Caco-2 (cell line): ENCODE measurements at places on chromosomes 1 and 21. TPM values are rescaled to one million over a fixed set of nuclear protein-coding genes. Genes with fewer than 3 reads are reported as not detected.

GRCh38 chr1:61741711-61742619, at the start of gene PATJ:
Gene PATJ, plus strand, starts transcription at chr1:61742480. Its CDS starts 20,413 bp downstream, at chr1:61762893.
- DNase-seq: peak; percentile 86
- H3K4me3 ChIP-seq: peak within 1 kb of the TSS; percentile 46
- peaks cover 22% of the 10 kb centered on the region for H3K4me1 ChIP-seq
- peak within 1 kb of the TSS; percentile 87 for H3K27ac ChIP-seq
- H3K36me3 ChIP-seq: no peaks in the 10 kb centered on the region
- no peaks in the 10 kb centered on the region for H3K27me3 ChIP-seq

DNA sequence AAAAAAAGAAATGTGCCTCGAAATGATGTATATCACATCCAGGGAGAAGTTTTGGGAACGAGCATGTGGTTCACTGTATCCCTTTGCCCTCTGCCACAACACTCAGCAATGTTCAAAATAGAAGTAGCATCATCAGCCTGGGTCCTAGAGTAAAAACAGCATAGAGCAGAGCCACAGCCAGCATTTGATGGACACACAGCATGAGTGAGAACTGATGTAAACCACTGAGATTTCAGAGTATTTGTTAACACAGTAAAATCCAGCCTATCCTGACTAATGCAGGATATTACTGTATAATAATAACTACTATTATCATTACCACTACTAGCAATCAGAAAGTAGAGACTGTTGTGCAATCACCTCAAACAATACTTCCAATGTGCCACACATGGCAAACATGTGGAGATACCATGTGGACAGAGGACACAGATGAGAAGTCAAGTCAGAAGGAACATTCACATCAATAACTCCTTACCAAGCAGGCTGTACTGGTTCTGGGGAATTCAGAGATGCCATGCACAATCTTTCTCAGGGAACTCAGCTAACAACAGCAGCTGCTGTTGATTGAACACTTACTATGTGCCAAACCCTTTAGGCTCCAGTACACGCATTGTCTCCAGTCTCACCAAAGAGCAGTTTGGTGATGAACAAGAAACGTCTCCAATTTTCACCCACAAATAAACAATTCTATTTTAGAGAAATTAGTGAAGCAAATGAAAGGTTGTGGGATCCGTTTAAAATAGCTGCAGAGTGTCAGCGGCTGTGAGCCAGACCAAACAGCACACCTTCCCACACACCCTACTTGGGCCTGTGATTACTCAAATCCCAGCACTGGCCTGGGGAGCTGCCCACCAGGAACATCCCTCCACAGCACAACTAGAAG, 16.6 kb upstream of the GFI1 start:
- H3K27me3 ChIP-seq: no peaks in the 10 kb centered on the region
- no peak overlapping the region for H3K4me3 ChIP-seq
- no peaks in the 10 kb centered on the region for H3K4me1 ChIP-seq
- H3K36me3 ChIP-seq: no peaks in the 10 kb centered on the region
- DNase-seq: no peak

DNA sequence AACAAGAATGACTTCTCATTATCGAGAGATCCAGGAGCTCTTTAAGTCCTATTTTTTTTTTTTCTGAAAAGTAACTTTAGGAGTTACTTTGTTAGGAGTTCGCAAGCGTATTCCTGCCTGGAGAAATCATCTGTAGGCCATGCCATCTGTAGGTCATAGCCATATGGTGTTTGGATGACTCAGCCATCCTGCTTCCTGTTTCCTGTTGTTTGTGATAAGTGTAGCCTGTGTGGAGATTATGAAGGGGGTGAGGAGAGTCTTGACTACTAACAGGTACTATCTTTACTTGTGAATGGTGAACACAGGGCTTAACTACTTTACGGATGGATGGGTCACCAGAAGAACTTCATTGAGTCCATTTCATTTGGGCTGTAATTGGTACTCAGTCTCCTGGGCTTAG, 327.2 kb downstream of the PTPRU start:
- H3K27me3 ChIP-seq: no peaks in the 10 kb centered on the region
- H3K4me1 ChIP-seq: no peaks in the 10 kb centered on the region
- no peak overlapping the region for H3K4me3 ChIP-seq
- H3K27ac ChIP-seq: no peak overlapping the region
- H3K36me3 ChIP-seq: no peaks in the 10 kb centered on the region
- DNase-seq: no peak

- DNase-seq: no peak
- H3K27ac ChIP-seq: no peak overlapping the region
- no peak overlapping the region for H3K4me3 ChIP-seq
- no peaks in the 10 kb centered on the region for H3K36me3 ChIP-seq
- H3K4me1 ChIP-seq: no peaks in the 10 kb centered on the region
These were observed 24.7 kb upstream of the IGSF5 start for GRCh38 chr21:39720126-39720778.

DNA sequence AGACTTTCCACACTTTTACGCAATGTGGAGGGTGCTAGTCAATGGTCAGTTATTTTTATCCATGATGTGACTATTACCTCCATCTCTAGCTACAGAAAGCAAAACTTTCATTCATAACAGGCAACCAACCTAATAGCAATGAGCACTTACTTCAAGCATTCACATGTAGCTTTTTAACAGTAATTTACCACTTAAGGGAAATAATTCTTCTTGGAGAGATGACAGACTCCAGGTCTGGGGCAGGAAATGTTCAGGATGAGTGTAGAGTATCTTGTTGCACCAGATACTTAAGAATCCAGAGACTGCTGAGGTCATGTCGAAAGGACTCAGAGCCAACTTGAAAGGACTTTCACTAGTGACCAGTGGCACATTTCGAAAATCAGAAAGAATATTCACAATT, 347.6 kb downstream of the CHRM3 start:
- no peaks in the 10 kb centered on the region for H3K4me1 ChIP-seq
- no peaks in the 10 kb centered on the region for H3K36me3 ChIP-seq
- no peak overlapping the region for H3K27ac ChIP-seq
- H3K4me3 ChIP-seq: no peak overlapping the region

- no peaks in the 10 kb centered on the region for H3K27me3 ChIP-seq
- H3K4me1 ChIP-seq: no peaks in the 10 kb centered on the region
- no peak overlapping the region for H3K4me3 ChIP-seq
- no peak overlapping the region for H3K27ac ChIP-seq
These were observed 2.8 kb downstream of the DDOST start for GRCh38 chr1:20658166-20658915.

GRCh38 chr1:28111157-28111556, 22.7 kb upstream of the EYA3 start:
- no peak overlapping the region for H3K27ac ChIP-seq
- no peak overlapping the region for H3K4me3 ChIP-seq
- no peaks in the 10 kb centered on the region for H3K4me1 ChIP-seq

DNA sequence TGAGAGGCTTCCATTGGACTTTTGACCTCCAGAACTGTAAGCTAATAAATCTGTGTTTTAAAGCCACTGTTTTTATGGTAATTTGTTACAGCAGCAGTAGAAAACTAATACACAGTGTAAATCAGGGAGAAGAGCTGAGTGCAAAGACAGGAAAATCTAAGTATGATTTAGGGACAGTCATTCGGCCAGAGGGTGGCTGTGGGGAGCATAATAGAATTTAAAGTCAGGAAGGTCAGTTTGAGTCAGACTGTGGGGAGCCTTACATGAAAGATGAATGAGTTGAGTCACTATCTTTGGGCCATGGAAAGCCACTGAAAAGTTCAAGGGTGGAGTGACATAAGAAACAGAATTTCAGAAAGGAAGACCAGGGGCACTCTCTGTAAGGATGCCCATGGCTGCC, 52.4 kb upstream of the SSX2IP start:
- no peaks in the 10 kb centered on the region for H3K27me3 ChIP-seq
- no peaks in the 10 kb centered on the region for H3K36me3 ChIP-seq
- H3K4me3 ChIP-seq: no peak overlapping the region
- no peaks in the 10 kb centered on the region for H3K4me1 ChIP-seq

GRCh38 chr1:113859478-113860175, 11.9 kb downstream of the PTPN22 start:
- no peak overlapping the region for H3K4me3 ChIP-seq
- H3K4me1 ChIP-seq: no peaks in the 10 kb centered on the region
- DNase-seq: no peak
- H3K27ac ChIP-seq: no peak overlapping the region
- H3K27me3 ChIP-seq: no peaks in the 10 kb centered on the region

DNA sequence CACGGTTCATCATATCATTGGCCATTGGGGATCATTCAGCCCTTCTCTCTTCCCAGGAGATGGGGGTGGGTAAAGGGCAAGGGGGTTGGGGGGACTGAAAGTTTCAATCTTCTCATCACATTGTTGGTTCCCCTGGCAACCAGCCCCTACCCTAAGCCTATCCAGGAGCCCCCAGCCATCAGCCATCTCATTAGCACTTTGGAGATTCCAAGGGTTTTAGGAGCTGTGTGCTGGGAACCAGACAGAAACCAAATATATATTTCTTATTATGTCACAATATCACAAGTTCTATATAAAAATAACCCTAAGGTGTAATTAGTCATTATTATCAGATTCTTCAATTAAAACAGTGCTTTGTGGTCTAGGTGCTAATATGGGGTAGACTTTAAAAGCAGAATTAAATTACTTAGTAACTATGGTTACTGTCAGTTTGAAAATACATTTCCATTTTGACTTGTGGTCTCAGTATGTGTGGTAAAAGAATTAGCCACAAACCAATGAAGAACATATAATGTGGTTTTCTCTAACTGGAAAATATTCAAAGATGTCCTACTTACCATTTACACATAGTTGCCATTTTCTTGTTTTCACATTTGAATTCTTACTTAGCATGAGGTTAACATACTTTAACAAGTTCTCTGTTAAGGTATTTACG, 28.1 kb downstream of the IL23R start:
- H3K4me3 ChIP-seq: no peak overlapping the region
- H3K36me3 ChIP-seq: no peaks in the 10 kb centered on the region
- no peaks in the 10 kb centered on the region for H3K27me3 ChIP-seq
- H3K4me1 ChIP-seq: no peaks in the 10 kb centered on the region; the same call in 1 of the 2 replicates
- H3K27ac ChIP-seq: no peak overlapping the region
- no peak for DNase-seq

GRCh38 chr1:20402585-20403422, 83.2 kb downstream of the CAMK2N1 start:
- no peak overlapping the region for H3K27ac ChIP-seq
- H3K36me3 ChIP-seq: no peaks in the 10 kb centered on the region
- no peak overlapping the region for H3K4me3 ChIP-seq
- no peaks in the 10 kb centered on the region for H3K27me3 ChIP-seq
- peak; percentile 13 for DNase-seq

DNA sequence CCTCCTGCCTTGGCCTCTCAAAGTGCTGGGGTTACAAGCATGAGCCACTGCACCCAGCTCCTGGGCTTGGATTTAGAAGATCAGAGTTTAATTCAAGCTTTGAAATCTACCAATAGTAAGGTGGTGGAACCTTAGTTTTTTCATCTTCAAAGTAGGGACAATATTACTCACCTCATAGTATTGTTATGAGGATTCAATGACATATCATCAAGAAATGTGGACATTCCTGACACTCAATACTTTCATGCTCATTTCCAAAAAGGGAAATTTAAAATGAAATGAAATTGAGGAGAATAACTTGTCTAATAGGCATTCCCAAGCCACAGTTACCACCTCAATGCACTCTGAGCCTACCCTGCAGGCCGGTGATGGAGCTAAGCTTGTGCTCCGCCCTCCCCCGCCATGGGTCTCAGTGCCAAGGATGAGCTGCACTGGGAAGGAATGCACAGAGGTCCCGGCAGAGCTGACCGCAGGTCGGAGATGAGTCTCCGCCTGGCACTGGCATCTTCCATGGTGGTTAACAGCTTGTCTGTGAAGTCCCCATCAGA, 56.5 kb upstream of the BCAR3 start:
- no peaks in the 10 kb centered on the region for H3K36me3 ChIP-seq
- H3K4me3 ChIP-seq: no peak overlapping the region
- H3K27ac ChIP-seq: no peak overlapping the region
- no peak for DNase-seq
- H3K27me3 ChIP-seq: no peaks in the 10 kb centered on the region
- H3K4me1 ChIP-seq: no peaks in the 10 kb centered on the region

GRCh38 chr1:17081439-17081838, 27.6 kb upstream of the SDHB start:
- no peak overlapping the region for H3K27ac ChIP-seq
- DNase-seq: no peak
- H3K27me3 ChIP-seq: no peaks in the 10 kb centered on the region
- no peak overlapping the region for H3K4me3 ChIP-seq

- H3K27ac ChIP-seq: no peak overlapping the region
- no peaks in the 10 kb centered on the region for H3K4me1 ChIP-seq
- no peaks in the 10 kb centered on the region for H3K27me3 ChIP-seq
- no peaks in the 10 kb centered on the region for H3K36me3 ChIP-seq
- no peak overlapping the region for H3K4me3 ChIP-seq
- DNase-seq: no peak
These were observed 22.3 kb downstream of the KCND3 start for GRCh38 chr1:111967067-111967690.

GRCh38 chr1:118902711-118903191, 85.4 kb downstream of the TBX15 start:
- H3K4me3 ChIP-seq: no peak overlapping the region
- no peaks in the 10 kb centered on the region for H3K36me3 ChIP-seq
- no peak overlapping the region for H3K27ac ChIP-seq
- no peaks in the 10 kb centered on the region for H3K27me3 ChIP-seq
- no peak for DNase-seq
- no peaks in the 10 kb centered on the region for H3K4me1 ChIP-seq

GRCh38 chr1:59136541-59137275, 160.2 kb upstream of the FGGY start:
- no peaks in the 10 kb centered on the region for H3K27me3 ChIP-seq
- H3K4me1 ChIP-seq: no peaks in the 10 kb centered on the region; the same call in none of the 2 replicates
- H3K36me3 ChIP-seq: no peaks in the 10 kb centered on the region

DNA sequence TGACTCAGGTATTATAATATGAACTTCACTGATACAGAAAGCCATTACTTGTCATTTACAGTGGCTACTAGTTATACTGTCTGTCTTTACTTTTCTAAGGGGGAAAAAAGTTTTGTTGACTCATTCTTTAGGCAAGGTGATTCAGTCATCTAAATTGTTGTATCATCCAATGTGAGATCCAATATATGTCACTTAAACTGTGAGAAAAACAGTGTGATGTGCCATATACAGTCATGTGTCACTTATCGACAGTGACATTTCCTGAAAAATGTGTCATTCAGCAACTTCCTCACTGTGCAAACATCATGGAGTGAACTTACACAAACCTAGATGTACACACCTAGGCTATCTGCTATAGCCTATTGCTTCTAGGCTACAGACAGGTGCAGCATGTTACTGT, 57.6 kb downstream of the KCNK2 start:
- H3K4me1 ChIP-seq: no peaks in the 10 kb centered on the region
- H3K27me3 ChIP-seq: no peaks in the 10 kb centered on the region
- H3K36me3 ChIP-seq: no peaks in the 10 kb centered on the region
- no peak overlapping the region for H3K4me3 ChIP-seq
- DNase-seq: no peak
- no peak overlapping the region for H3K27ac ChIP-seq

Gene PIAS3
- total RNA-seq: 20.3 and 22.0 TPM in 2 replicates

Gene LCK
- total RNA-seq: 0.39 TPM in 1 of 2 replicates, not detected in the other

Gene WNT9A
- 0.32 and 0.68 TPM in 2 replicates for total RNA-seq

Gene PIK3R3
- 2.2 and 3.6 TPM in 2 replicates for total RNA-seq

Gene TNFRSF8
- not detected in 2 replicates for total RNA-seq

Gene SPRR1B
- not detected in 2 replicates for total RNA-seq

Gene AMY1A
- total RNA-seq: not detected in 2 replicates

Gene LRRC8D
- 34.4 and 39.4 TPM in 2 replicates for total RNA-seq

Gene GJB5
- total RNA-seq: not detected in 2 replicates
